Heart left ventricle (tissue), 16 donors: ENCODE measurements at places on chromosomes 4 and X. TPM values are rescaled to one million over a fixed set of nuclear protein-coding genes. Genes with fewer than 3 reads are reported as not detected.

GRCh38 chrX:23930894-23931604 lies 23.2 kb downstream of the CXorf58 start:
- no peak overlapping the region for H3K4me3 ChIP-seq
- DNase-seq, result no peak
- no peaks in the 10 kb centered on the region for H3K36me3 ChIP-seq
- H3K27me3 ChIP-seq, result no peaks in the 10 kb centered on the region

DNA sequence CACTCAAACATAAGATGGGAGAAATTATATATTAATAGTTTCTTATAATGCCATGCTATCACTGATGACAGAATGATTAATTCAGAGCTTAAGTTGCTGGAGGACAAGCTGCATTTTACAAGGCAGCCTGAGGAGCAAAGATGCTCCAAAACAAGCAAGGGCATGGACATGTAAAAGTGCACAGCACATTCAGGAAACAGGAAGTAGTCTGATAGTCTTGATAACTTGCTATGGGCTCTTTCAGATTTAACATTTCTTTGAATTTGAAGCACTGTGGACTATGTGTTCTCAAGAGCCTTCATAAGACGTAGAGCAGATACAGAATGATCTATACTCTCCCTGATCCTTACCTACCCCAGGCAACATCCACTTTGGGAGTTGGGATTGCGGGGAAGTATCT lies 50.0 kb downstream of the AMMECR1 start:
- H3K27ac ChIP-seq, result no peak overlapping the region
- H3K4me3 ChIP-seq, result no peak overlapping the region
- H3K27me3 ChIP-seq, result no peaks in the 10 kb centered on the region
- H3K4me1 ChIP-seq, result peaks cover 12% of the 10 kb centered on the region

The FGFR3 gene
- 3.3 TPM for total RNA-seq

DNA sequence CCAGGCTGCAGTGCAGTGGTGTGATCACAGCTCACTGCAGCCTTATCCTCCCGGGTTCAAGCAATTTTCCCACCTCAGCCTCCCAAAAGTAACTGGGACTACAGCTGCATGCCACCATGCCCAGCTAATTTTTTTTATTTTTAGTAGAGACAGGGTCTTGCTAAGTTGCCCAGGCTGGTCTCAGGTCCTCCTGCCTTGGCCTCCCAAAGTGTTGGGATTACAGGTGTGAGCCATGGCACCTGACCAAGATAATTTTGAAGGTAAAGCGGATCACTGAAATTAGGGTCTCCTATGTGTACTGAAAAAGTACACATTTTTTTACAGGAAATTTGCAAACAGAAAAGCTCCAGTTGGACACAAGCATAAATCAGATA lies 4.8 kb downstream of the SAT1 start:
- H3K27ac ChIP-seq, result no peak overlapping the region
- no peak for DNase-seq
- no peaks in the 10 kb centered on the region for H3K36me3 ChIP-seq
- no peaks in the 10 kb centered on the region for H3K27me3 ChIP-seq
- peaks cover 6% of the 10 kb centered on the region for H3K4me1 ChIP-seq

GRCh38 chrX:18833071-18833731 lies 125.8 kb downstream of the PPEF1 start:
- H3K4me3 ChIP-seq, result no peak overlapping the region
- H3K4me1 ChIP-seq, result no peaks in the 10 kb centered on the region
- DNase-seq, result peak; percentile 53
- H3K36me3 ChIP-seq, result no peaks in the 10 kb centered on the region

The POLN gene
- total RNA-seq, result 4.5 TPM

GRCh38 chrX:124414281-124414680 lies 67.9 kb downstream of the SH2D1A start:
- no peaks in the 10 kb centered on the region for H3K4me1 ChIP-seq
- H3K27me3 ChIP-seq, result no peaks in the 10 kb centered on the region
- H3K36me3 ChIP-seq, result no peaks in the 10 kb centered on the region
- H3K27ac ChIP-seq, result no peak overlapping the region
- H3K4me3 ChIP-seq, result no peak overlapping the region

DNA sequence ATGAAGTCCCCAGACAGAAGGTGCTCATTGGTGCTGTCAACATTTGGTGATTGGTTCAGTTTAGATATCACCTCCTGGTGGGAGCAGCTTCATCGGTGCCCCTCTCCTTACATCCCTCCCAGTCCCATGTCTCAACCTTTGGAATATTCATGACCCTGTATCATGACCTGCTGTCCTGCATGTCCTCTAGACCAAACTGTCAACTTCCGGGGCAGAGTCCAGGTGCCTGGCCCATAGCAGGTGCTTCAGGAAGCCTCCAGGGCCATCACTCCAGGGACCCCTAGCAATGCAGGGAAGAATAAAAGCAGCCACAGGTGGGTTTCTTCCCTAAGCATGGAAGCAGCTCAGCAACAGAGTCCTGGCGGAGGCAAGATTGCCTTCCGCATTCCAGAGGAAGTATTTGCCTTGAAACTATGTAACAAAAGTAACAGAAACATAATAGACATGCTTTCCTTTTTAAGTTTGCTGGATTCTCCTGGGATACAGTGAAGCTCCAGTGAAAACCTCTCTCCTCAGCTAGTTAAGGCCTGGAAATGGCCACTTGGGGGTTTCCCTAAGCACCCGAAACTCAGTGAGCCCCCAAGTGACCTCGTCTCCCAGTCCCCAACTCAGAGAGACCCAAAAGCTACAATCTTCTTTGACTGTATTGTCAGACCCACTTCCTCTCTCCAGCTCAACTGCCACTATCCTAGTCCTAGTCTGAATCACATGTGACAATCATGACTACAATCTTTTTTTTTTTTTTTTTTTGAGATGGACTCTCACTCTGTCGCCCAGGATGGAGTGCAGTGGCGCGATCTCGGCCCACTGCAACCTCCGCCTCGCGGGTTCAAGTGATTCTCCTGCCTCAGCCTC lies 1.3 kb upstream of the ATP6AP1 start:
- H3K4me1 ChIP-seq, result peaks cover 4% of the 10 kb centered on the region
- DNase-seq, result no peak
- H3K36me3 ChIP-seq, result no peaks in the 10 kb centered on the region
- H3K27me3 ChIP-seq, result no peaks in the 10 kb centered on the region

The PAGE1 gene
- total RNA-seq, result not detected

The DCHS2 gene
- total RNA-seq, result not detected

GRCh38 chrX:38973322-38973721 lies 172.1 kb downstream of the MID1IP1 start:
- H3K36me3 ChIP-seq, result no peaks in the 10 kb centered on the region
- no peaks in the 10 kb centered on the region for H3K4me1 ChIP-seq
- no peak overlapping the region for H3K27ac ChIP-seq
- no peak overlapping the region for H3K4me3 ChIP-seq

The ARX gene
- total RNA-seq, result not detected

- no peak for DNase-seq
- peaks cover 9% of the 10 kb centered on the region for H3K27me3 ChIP-seq
- H3K4me1 ChIP-seq, result no peaks in the 10 kb centered on the region
- H3K36me3 ChIP-seq, result no peaks in the 10 kb centered on the region
- no peak overlapping the region for H3K4me3 ChIP-seq
Measured at GRCh38 chr4:1596393-1596792, 87.7 kb downstream of the FAM53A start.

DNA sequence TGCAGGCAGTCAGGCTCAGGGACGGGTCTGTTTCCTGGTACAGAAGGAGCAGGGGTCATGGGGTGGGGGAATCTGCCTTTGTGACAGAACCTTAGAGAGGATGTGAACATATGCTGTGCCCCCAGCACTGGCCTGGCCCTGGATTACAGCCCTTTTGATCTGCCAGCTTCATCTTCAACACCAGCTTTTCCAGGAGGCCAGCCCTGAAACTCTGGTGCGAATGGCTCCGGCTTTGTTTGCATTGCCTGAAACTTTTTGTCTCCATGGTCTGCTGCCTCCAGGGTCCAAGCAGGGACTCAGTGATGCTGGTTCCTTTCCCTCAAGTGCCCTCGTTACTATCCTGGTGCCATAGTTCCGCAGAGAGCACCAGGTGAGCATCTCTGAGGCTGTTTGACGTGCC lies 2.1 kb downstream of the CNGA2 start:
- no peak overlapping the region for H3K27ac ChIP-seq
- no peaks in the 10 kb centered on the region for H3K36me3 ChIP-seq
- no peaks in the 10 kb centered on the region for H3K4me1 ChIP-seq

GRCh38 chr4:70713453-70714078 lies 8.2 kb upstream of the RUFY3 start:
- no peaks in the 10 kb centered on the region for H3K27me3 ChIP-seq
- H3K4me1 ChIP-seq, result peaks cover 22% of the 10 kb centered on the region
- H3K4me3 ChIP-seq, result no peak overlapping the region
- H3K27ac ChIP-seq, result no peak overlapping the region
- H3K36me3 ChIP-seq, result no peaks in the 10 kb centered on the region
- DNase-seq, result no peak

DNA sequence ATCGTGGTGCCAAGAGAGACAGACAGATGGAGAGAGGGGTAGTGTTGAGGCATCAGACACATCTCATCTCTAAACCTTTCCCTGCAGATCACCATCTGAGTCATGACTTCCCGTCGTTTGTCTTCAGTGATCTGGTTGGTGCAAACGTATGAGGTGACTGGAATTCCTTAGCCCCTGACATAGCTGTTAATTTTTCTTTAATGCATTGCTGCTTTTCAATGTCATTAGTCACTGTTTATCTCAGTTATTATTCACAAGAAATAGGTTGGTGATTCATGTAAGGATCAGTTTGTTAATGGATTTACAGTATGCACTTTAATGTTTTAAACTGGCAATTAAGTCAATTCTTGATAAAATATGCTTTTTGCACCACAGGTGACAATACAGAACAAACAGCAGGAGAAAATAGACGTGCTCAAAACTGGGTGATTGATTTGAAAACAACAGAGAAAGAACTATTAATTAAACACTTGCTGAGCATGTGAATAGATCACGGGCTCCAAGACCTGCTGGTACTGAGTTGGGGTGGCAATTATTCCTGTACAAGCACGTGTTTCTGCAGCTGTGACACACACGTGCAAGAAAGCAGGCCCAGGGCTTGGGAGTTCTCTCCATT lies 1.3 kb upstream of the TMEM154 start:
- no peak overlapping the region for H3K4me3 ChIP-seq
- no peak overlapping the region for H3K27ac ChIP-seq
- no peak for DNase-seq
- peaks cover 13% of the 10 kb centered on the region for H3K4me1 ChIP-seq

- no peaks in the 10 kb centered on the region for H3K27me3 ChIP-seq
- H3K4me3 ChIP-seq, result no peak overlapping the region
- H3K4me1 ChIP-seq, result no peaks in the 10 kb centered on the region
- DNase-seq, result no peak
- no peak overlapping the region for H3K27ac ChIP-seq
- H3K36me3 ChIP-seq, result no peaks in the 10 kb centered on the region
Measured at GRCh38 chrX:16089086-16089485, 34.3 kb upstream of the GRPR start.

- H3K36me3 ChIP-seq, result no peaks in the 10 kb centered on the region
- no peak overlapping the region for H3K27ac ChIP-seq
- H3K27me3 ChIP-seq, result no peaks in the 10 kb centered on the region
Measured at GRCh38 chr4:94849901-94850300, 92.1 kb downstream of the BMPR1B start.

DNA sequence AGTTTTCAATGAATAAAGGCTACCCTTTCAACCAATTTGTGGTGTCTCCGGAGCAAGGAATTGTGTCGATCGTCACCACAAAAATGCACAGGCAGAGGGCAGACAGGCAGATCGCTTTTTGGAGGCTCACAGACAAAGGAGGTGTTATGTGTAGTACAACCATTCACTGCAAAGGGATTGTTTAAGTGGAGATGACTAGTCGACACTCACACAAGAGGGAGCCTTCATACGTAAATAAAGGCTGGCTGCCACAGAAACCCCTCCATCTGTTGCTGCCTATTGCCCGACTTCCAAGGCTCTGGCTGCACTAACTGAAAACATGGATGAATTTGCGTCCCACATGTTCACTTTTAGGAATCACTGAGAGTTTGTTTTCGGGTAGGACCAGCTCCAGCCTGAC lies 281.1 kb downstream of the NKX6-1 start:
- no peak overlapping the region for H3K4me3 ChIP-seq
- H3K27ac ChIP-seq, result no peak overlapping the region
- no peaks in the 10 kb centered on the region for H3K27me3 ChIP-seq
- no peak for DNase-seq
- H3K36me3 ChIP-seq, result no peaks in the 10 kb centered on the region

DNA sequence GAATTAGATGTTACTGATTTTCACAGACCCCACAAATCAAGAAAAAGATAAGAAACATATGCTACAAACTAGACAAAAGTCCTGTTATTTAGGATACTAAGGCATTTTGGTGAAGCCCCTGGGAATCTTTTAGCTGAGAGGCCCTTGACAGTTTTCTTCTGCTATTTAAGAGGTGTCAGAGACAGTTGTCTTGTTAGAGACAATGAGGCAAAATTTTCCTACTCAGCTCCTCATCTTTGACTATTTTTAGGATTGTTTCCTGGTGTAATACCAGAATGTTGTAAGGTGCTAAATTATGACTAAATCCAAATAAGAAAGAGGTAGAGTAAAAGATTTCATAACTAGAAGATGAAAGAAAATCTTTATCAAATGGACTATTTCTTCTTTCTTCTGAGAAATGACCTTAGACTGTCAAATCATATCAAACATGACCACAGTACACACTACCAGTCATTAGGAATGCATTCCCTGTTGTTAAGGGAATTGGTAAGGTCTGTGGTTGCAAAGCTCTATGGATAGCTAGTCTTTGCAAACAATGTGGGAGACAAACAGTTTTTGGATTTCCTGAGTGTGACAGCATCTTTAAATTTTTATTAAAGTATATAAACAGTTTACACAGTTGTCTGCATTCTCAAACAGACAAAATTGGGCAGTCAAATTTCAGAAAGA lies 926.1 kb downstream of the ADGRL3 start:
- no peaks in the 10 kb centered on the region for H3K27me3 ChIP-seq
- no peaks in the 10 kb centered on the region for H3K4me1 ChIP-seq
- H3K27ac ChIP-seq, result no peak overlapping the region
- DNase-seq, result no peak
- no peaks in the 10 kb centered on the region for H3K36me3 ChIP-seq

The GAGE10 gene
- not detected for total RNA-seq

DNA sequence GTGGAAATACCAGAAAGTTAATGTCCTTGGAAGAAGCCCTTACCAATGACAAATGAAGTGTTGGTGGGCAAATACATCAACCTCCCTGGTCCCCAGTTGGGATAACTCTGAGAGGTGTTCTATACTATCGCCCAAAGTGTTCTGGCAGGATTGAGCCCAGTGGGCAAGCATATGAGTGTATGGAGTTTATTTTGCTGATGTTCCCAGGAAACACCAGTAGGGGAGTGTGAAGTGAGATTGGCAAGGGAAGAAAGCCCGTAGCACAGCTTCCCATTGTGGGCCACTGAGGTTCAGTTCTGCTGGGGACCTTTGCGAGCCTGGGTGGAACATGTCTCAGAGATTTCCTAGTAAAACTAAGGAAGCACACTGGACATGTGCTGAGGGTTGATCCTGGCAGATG lies 65.1 kb downstream of the ARHGAP6 start:
- H3K27ac ChIP-seq, result no peak overlapping the region
- no peak overlapping the region for H3K4me3 ChIP-seq
- H3K36me3 ChIP-seq, result no peaks in the 10 kb centered on the region
- DNase-seq, result no peak

DNA sequence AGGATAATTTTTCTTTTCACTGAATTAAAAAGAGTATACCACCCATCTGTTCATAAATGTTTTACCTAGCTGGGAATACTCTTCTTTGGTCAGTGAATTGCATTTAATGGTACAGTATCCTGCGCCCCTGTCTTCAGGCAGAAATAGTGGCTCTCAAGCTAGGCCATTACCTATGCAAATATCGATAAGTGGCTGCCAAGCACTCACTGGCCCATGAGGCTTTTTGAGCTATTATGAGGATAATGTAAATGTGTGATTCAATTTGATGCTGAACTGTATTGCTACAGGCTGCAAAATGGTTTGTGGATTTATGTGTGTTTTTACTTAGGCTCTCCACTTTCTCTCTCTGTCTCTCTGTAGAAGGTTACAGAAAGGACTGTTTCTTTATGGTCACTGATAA lies 30.1 kb upstream of the MTMR1 start:
- no peaks in the 10 kb centered on the region for H3K4me1 ChIP-seq
- DNase-seq, result no peak
- H3K27me3 ChIP-seq, result no peaks in the 10 kb centered on the region
